GM19239 (cell line): ENCODE measurements at places on chromosomes 11 and 22.

GRCh38 chr22:19107730-19108074, 14.5 kb downstream of the DGCR2 start:
- no peak for DNase-seq

GRCh38 chr11:12448131-12448939, 71.0 kb downstream of the PARVA start:
- DNase-seq = no peak

DNA sequence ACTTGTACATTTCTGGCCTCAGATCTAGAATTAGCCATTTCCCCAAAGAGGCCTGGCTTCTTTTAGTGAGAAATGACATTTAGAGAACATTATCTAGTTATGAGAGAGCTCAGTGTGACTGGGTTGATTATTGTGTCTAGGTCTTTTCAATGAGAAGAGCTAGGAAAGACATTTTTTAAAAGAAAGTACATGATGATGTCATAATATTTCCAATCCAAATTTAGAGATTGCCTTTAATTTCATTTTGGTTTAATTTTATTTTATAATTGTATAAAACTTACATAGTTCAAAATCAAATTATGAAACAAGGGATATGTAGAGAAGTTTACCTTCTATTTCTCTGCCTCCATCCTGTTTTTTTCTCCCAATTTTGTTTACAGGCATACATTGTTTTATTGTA, 354.9 kb downstream of the TMEM135 start:
- DNase-seq = no peak

GRCh38 chr22:23065069-23065451, 5.3 kb upstream of the GNAZ start:
- DNase-seq = no peak

GRCh38 chr22:33166206-33166605, 108.0 kb upstream of the SYN3 start:
- no peak for DNase-seq

DNA sequence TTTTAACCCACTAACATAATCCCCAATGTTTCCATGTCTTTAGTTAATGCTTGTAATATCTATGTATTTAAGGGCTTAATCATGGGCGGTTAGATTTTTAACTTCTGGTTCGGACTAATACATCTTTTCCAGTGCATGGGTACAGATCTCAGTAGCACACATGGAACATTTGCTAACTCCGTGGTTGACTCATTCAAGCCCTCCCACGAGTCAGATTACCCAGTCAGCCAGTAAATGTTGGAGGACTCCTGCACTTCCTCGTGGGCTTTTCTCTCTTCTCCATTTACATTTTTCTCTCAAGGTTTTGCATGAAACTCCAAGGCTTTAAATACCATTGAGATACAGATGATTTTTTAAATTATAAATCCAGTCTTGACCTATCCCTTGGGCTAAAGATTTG, 313.9 kb downstream of the ST3GAL4 start:
- DNase-seq = no peak

GRCh38 chr11:43686207-43686606, 5.7 kb downstream of the HSD17B12 start:
- no peak for DNase-seq

DNA sequence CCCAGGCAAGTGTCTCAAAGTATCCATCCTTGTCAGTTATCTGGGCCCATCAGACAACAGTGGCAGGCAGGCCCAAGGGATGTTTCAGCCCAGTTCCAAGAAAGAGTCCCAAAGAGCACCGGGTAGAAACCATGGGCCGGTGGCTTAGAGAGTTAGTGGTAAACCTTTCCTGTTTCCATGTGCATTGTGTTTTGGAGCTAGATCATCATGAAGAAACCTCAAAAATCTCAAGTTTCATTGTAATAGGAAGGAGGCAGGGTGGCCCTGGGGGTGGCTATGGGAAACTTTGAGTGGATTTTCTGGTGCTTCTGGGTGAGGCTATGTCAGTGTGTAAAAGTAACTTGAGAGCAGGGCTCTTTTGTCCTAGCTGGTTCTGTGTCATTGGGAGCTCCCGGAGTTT, 68.1 kb downstream of the UBASH3B start:
- no peak for DNase-seq

GRCh38 chr11:74646215-74646614, 53.8 kb downstream of the POLD3 start:
- no peak for DNase-seq

DNA sequence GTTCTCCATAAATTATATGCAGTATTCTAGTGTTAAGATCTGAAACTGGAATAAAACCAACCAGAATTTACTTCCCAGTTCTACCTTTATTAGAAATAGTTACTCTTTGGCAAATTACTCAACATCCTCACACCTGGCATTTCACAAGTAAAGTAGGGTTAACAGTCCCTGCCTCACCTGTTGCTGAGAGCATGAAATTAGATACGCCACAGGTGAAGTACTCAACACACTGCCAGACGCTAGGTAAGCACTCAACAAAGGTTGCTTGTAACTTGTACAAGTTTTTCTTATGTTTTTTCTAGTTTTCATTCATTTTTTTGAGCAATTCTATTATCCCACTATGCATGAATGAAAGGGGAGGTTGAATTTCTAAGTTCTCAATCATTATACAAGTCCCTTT, 267.6 kb upstream of the ARHGAP42 start:
- DNase-seq = no peak

- DNase-seq = no peak
Observed at GRCh38 chr11:1922481-1923081, 3.1 kb downstream of the TNNT3 start.

GRCh38 chr11:59728154-59728553, 14.5 kb upstream of the OR10V1 start:
- DNase-seq = no peak

DNA sequence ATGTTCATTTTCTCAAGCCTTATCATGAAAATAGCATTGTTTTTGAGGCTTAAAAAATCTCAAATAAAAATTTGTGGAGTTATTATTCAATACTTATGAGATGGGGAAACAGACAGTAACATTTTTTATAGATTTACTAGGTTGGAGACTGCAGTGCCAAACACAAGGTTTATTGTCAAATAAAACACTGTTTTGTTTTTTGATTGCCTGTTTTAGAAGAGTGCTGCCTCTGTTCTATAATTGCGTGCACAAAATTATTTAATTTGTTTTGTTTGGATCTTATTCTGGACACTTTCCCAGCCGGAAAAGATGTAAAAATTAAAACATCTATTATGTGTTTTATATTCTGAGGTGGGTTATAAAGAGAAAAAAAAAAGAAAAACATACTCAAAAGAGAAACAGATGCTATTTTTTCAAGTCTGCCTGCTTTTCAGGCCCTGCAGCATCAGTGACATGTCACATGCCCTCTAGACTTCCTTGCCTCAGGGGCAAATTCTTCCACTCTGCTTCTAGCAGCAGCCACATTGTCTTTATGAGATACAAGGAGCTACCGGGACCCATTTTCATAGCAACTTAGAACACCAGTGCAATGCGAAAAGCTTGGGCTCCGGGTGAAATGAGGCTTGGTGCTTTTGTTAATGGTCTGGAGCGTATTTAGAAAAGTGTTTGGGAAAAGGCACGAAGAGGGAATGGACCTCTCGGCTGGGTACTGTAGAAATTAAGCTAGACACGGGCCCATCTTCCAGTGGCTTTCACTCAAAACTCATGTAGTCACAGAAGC, 77.5 kb downstream of the EFCAB6 start:
- DNase-seq = no peak

DNA sequence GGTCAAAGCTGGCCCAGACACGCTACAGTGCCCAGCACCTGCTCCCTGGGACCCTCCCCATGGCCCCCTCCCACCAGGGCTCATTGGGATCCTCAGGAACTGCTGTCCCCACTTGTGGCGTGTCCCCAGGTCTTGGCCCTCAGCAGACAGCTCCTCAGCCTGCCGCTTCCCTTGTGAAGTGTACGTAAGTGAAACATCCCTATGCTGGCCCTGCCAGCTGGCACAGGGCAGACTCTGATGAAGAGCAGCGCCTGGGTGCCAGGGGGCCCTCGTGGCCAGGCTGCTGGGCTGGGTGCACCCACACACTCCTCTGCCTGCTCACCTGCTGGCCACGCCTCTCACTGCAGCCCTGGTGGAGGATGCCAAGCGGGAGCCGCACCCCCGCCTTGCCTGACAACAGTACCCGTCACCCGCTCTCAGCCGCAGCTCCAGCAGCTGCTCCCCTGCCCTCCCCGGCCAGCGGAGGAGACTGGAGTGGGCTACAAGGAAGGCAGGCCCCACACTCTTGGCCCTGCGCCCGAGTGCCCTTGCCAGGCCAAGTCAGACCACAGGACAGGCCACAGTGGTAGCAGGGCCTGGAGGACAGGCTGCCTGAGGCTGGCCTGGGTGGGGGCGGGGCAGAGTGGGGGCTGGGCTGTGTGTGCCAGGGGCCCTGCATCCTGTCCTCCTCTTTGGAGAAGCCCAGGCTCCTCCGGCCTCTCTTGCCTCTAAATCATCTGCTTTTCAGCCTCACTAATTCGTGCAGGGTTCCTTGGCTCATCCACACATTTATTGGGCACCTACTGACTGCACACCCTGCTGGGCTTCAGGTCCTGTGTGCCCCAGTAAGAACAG, 39.5 kb downstream of the IGF2 start:
- no peak for DNase-seq

DNA sequence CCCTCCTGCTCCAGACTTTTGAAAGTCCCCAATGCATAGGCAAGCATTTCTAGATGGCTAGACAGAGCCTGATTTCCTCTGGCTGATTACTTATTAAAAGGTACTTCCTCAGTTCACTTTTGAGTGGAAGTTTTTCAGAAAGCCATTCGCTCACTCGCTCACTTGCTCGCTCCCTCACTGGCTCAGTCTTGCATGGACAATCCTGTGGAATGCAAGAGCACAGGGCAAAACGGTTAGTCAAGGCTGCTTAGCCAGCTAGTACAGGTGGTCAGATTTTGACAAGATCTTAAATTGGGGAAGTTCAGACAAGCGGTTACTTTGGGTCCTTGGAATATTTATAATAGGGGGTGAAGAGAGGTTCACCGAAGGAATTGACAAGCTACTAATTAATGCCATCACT, 101.0 kb downstream of the ARL14EP start:
- DNase-seq = no peak

- DNase-seq = no peak
Observed at GRCh38 chr11:118740892-118741291, 50.1 kb downstream of the DDX6 start.
